ENCODE measurements at places on chromosomes 13 and 19.

DNA sequence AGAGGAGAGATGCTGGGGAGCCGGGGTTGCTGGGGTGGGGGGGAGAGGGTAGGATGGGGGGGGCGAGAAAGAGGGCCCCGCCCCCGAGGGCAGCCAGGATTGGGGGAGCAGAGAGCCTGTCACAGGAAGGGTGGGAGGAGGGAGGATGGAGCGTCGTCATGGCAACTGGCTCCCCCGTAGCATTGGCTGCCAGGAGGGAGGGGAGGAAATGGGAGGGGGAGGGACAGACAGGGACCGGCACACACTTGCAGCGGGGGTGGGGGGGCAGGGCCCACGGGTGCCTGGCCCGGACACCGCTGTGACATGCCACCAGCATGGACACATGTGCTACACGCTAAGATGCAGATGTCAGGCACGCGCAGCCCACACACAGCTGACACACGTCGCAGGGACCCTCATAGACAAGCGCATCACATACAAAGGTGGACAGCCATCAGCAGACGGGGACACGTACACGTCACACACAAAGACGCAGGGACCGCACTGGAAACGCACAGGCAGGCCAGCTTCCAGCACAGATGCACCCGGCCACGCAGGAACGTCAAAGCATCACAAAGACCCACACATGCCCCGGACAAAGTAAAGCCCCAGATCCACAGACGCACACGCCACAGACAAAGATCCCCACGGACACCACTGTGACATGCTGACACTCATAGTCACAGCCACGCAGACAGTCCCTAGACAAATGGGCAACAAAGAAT lies at the start of gene LMTK3:
TSS of gene LMTK3 (minus strand) at position 36 of the 704 bp plus-strand sequence. CDS start 259 bp downstream, outside the sequence.
- peak; percentile 73 for DNase-seq

DNA sequence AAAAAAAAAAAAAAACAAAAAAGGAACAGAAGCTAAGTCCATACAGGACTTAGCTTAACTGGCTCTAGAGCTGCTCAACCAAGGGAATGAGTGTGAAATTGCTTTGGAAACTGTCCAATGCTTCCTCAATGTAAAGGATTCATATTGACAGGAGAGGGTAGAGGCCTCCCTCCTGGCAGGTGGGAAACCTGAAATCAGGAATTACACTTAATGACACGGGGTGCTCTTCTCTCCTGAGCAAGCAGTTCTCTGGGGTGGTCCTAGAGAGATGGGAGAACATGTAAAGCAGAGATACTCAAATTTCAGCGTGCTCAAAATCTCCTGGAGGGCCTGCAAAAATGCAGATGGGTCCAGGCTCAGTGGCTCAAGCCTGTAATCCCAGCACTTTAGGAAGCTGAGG lies 3.6 kb upstream of the MAG start:
- no peak for DNase-seq

- DNase-seq: no peak
Observed at GRCh38 chr13:42836930-42837690, 55.7 kb downstream of the FAM216B start.

DNA sequence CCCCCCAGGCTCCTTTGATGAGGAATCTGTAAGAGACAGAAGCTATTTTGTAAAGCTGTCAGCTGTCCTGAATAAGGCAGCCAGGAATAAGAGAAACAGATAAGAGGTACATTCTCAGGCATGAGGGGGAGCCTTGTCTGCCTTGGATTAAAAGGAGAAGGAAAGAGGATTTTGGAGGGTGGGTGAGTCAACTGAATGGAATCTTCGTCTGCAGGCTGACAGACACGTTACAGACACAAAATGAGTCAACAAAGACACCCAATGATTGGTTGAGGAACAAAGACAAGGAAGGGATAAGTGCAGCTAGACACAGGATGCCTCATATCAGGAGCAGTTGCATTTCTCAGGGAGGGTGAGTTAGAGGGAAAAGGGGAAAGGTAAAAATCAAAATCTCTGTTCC lies 162.5 kb downstream of the OLFM4 start:
- DNase-seq: no peak

DNA sequence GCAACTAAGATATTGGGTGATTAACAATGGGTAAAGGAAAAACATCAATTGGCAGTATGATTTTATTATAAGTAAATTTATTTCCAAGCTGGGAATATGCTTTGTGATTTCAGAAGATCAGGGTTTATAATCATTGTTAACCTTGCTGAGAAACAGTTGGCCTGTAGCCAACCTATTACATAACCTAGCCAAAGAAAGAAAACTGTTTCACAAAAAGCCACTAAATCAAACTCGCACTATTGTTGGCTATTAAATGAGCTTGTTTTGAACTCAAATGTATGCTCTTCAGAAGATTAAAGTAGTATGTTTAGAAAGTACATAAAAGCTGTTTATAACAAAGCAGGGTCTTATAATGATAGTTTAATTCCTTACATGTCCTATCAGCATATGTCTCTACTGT lies 151.7 kb downstream of the LHFPL6 start:
- DNase-seq: no peak

DNA sequence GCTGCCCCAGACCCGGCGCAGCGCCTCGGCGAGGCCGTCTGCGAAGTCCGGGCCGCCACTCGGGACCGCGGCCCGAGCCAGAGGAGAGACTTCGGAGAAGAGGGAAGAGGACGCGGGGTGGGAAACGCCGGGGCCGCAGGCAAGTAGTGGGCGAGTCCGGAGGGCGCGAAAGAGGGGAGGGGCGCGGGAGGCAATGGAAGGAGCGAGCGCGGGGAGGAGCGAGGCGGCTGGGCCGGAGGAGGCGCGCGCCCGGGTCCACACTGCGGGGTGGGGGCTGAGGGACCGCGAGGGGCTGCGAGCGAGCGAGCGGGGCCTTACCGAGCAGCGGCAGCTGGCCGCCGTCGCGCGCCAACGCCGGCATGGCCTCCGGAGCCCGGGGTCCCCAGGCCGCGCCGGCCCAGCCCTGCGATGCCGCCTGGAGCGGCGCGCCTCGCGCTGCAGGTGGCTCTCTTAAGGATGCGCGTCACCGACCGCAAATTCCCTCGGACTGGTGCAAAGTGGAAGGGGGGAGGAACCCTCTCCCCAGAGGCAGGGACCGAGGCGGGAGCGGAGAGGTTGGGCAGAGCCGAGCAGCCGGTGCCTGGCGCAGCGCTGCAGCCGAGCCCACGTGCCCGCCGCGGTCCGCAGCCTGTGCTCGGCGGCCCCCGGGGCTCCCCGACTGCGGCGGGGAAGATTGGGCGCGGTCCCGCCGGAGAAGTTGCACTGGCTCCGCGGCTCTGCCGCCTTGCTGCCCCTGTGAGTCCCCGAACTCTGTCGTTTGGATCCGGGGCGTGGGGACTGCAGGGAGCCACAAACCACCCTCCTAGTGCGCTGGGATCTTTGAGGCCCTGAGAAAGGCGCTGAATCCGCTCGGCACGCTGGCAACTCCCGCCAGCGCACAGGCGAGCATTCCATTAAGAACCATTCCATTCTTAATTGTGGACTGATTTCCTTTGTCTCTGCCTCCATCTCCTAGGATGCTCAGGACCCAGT lies at the start of gene FLT3:
TSS of gene FLT3 (minus strand) at position 427 of the 972 bp plus-strand sequence. CDS start at position 361, 66 bp downstream.
- DNase-seq: no peak

- no peak for DNase-seq
Observed at GRCh38 chr13:40161931-40162330, 504.5 kb downstream of the FOXO1 start.

DNA sequence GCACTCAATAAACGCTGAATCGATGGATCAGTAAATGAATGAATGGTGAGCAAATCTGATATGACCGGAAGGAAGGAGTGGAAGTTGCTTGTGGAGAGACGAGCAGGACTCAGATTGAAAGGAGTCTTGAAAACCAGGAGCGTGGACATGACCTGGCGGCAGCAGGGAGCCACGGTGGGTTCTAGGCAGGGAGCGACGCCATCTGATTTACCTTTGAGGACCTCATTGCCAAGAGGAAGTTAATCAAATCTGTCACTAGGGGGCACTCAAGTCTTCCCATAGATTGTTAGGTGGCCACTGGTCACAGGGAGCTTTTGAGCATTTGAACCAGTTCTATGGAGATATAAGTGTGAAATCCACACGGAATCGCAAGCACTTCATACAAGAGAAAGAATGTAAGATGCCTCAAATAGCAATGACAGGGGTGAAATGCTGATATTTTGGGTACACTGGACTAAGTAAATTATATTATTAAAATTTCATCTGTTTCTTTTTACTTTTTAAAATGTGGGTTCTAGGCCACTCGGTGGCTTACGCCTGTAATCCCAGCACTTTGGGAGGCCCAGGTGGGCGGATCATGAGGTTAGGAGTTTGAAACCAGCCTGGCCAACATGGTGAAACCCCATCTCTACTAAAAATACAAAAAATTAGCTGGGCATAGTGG lies 9.2 kb upstream of the FBN3 start:
- DNase-seq: peak; percentile 2

DNA sequence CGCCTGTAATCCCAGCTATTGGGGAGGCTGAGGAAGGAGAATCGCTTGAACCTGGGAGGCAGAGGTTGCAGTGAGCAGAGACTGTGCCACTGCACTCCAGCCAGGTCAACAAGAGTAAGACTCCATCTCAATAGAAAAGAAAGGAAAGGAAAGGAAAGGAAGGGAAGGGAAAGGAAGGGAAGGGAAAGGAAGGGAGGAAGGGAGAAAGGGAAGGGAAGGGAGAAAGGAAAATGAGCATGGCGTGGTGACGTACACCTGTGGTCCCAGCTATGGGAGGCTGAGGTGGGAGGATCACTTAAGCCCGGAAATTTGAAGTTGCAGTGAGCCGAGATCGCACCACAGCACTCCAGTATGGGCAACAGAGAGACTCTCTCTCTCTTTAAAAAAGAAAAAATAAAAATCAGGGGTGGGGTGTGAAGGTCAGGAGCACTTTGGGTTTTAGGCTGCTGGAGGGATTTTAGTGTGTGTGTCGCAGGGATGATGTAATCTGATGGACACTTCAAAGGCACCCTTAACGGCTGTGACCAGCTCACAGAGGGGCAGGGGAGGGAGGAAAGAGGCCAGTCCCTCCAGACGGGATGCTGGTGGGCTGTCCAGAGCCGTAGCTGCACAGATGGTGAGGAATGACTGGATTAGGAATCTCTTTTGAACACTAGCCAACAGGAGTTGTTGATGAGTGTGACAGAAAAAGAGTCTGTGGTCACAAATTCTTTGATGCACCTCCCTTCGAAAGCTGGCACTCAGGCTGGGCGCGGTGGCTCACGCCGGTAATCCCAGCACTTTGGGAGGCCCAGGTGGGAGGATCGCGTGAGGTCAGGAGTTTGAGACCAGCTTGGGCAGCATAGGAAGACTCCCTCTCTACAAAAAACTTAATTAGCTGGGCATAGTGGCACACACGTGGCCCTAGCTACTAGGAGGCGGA lies 27.6 kb downstream of the TMPRSS9 start:
- no peak for DNase-seq

DNA sequence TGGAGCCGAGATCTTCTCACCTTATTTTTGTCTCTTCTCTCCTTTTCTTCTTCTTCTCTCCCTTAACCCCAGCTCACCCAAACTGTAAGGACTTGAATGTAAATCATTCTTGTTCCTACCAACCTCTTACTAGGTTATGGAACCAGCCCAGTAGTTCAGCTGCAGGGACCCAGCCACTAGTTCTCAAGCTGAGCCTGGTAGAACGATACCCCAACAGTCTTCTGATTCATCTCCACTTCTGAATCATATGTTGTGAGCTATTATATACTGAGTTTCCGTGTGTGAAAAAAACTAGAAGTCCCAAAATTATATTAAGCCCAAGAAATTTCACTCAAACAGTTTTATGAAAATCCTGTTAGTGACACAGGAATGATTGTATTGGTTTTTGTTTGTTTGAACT lies 67.7 kb downstream of the DCT start:
- no peak for DNase-seq

- DNase-seq: no peak
Observed at GRCh38 chr19:18093439-18094161, 4.0 kb upstream of the MAST3 start.

DNA sequence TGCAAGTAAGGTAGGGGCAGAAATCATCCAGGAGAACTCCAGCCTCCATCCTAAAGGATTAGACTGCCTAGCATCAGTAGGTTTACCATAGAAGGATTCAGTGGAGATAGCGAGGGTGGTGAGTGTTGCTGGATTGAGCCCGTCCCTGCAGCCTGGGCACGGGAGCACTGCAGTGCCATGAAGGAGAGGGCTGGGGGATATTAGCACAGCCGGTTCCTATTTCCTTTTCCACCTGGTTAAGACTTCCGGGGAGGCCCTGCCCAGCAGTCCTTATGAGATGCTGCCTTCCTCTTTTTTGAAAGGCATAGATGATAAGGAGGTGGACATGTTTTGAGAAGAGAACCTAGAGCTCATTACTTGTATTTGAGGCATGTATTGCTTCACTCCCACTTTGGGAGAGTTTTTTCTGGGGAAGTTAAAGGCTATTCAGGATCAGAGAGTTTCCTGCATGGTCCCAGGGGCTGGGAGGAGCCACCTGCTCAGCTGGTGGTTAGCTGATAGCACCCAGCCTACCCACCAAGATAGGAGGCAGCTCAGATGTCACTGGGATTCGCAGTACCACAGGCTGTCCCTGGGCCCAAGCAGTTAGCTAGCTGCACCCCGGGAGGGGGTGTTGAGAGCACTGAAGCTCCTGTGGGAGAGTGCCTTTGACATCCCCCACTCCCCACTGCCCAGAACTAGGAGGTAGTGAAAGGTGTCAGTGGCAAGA lies 17.2 kb downstream of the ACTN4 start:
- DNase-seq: no peak

- no peak for DNase-seq
Observed at GRCh38 chr19:42048992-42049391, 21.0 kb downstream of the GRIK5 start.

- DNase-seq: peak; percentile 93
Observed at GRCh38 chr19:38252941-38253691, 3.1 kb downstream of the PPP1R14A start.

- no peak for DNase-seq
Observed at GRCh38 chr13:35817642-35818607, 313.3 kb downstream of the DCLK1 start.

GRCh38 chr13:29101409-29101808 lies 281.3 kb downstream of the MTUS2 start:
- no peak for DNase-seq

DNA sequence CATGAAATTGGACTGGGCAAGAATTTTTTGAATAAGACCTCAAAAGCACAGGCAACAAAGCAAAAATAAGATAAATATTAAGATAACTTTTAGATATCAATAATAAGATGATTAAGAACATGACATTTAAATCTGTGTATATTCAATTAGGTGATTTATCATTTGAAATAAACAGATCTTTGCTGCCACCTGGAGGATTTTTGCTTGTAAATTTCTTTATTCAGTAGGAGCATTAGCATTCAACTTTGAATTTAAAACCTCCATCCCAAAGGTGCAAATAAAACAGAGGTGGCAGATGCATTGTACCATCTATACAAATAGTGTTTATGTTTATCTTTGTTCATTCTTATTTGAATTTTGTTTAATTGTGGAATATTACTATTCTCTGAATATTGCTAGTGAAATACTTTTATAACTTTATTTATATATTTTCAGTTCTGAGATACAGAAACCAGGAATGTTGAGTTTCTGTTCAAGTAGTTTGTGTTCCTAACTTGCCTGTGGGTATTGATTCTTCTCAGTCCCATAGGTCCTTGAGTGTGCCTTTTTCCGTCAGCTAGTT lies 20.9 kb downstream of the COG6 start:
- no peak for DNase-seq

DNA sequence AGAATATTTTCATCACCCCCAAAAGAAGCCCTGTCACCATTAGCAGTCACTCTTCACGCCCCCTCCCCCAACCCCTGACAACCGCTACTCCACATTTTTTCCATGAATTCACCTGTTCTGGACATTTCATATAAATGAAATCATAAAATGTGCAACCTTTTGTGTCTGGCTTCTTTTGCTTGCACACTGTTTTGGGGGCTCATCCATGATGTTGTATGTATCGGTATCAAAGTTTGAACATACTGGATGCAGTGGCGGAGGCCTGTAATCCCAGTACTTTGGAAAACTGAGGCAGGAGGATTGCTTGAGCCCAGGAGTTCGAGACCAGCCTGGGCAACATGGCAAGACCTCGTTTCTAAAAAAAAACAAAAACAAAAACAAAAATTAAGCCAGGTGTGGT lies 7.2 kb downstream of the GADD45B start:
- DNase-seq: no peak

Data from amygdala (tissue), 56 donors.